Left lung (tissue), 14 donors: ENCODE measurements at places on chromosomes 3 and 15. TPM values are rescaled to one million over a fixed set of nuclear protein-coding genes. Genes with fewer than 3 reads are reported as not detected.
A peak's percentile ranks its signal among the peaks of the same experiment; 100 is the strongest.

MESP1 gene
- 0.18 TPM for polyA plus RNA-seq

AMIGO3 gene
- polyA plus RNA-seq = 1.5 TPM

C3orf49 gene
- polyA plus RNA-seq = 1.3 TPM

PIK3R4 gene
- 53.0 TPM for polyA plus RNA-seq

SCAANT1 gene
- 1.5 TPM for polyA plus RNA-seq

GRCh38 chr3:50164984-50165909 lies 10.1 kb downstream of the SEMA3F start:
- peaks cover 80% of the 10 kb centered on the region for H3K4me1 ChIP-seq
- peak overlapping the region; percentile 60 for H3K27ac ChIP-seq
- DNase-seq = no peak
- H3K27me3 ChIP-seq = no peaks in the 10 kb centered on the region
- H3K36me3 ChIP-seq = no peaks in the 10 kb centered on the region

DNA sequence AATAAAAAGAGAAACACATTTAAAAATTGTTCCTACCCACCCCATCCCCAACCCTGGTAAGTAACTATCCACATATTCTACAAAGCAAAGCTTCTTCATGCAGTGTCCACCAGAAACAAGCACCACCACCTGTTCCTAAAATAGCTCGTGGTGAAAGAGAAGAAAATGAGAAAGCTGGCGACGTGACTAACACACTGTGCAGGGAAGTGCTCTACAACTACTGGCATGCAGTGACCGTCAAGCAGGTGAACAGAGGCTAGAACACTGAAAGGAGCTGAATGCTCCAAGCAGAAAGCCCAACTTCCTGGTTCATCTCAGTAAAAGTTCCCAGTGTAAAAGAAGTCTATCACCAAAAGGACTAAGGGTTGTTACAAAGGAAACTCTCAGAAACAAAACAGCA lies 80.7 kb downstream of the NR2E3 start:
- H3K4me3 ChIP-seq = no peak overlapping the region
- H3K4me1 ChIP-seq = no peaks in the 10 kb centered on the region

GRCh38 chr15:89187301-89187985 lies 33.9 kb downstream of the RLBP1 start:
- DNase-seq = no peak
- no peaks in the 10 kb centered on the region for H3K27me3 ChIP-seq
- no peaks in the 10 kb centered on the region for H3K36me3 ChIP-seq
- no peaks in the 10 kb centered on the region for H3K4me1 ChIP-seq
- no peak overlapping the region for H3K4me3 ChIP-seq

GRCh38 chr3:38136393-38136776 lies 542 bp downstream of the ACAA1 start:
- peak overlapping the region; percentile 98 for H3K27ac ChIP-seq
- peak overlapping the region; percentile 89 for H3K4me3 ChIP-seq
- H3K27me3 ChIP-seq = no peaks in the 10 kb centered on the region
- peaks cover 71% of the 10 kb centered on the region for H3K4me1 ChIP-seq

GRCh38 chr3:128226795-128227395 lies 73.6 kb downstream of the EEFSEC start:
- H3K4me1 ChIP-seq = no peaks in the 10 kb centered on the region
- no peaks in the 10 kb centered on the region for H3K27me3 ChIP-seq
- no peak overlapping the region for H3K27ac ChIP-seq
- no peak overlapping the region for H3K4me3 ChIP-seq

DNA sequence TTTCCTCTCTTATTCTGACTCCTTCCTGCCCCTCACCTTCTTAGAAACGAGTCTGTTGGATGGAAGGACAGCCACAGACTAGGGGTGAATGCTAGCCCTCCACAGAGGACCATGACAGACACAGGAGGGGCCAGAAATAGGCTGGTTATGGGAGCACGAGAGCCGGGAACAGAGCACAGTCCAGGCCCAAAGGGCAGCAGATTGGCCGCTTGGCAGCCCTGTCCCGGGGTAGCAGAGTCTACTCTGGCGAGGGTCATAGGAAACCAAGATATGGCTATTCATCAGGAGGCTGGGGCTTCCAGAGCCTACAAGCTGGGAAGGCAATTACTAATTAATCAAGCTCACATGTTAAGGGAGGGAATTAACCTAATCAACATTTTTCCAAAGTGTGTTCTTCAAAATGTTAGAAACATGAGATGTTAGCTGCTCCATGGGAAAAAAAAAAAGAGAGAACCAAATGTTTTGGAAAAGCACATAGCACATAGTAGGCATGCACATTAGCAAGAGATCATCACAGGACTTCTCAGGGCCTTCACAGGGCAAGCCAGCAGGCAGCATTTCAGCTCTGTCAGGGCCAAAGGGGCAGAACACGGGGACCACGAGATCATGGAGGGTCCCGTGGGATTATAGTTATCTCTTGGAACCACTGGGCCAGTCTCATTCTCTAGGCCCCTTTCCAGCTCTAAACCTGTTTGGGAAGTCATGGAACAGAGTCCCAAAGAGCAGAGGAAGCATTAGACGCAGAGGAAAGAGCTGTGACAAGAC lies 13.3 kb downstream of the SEMA3G start:
- no peaks in the 10 kb centered on the region for H3K36me3 ChIP-seq
- no peaks in the 10 kb centered on the region for H3K27me3 ChIP-seq
- H3K4me3 ChIP-seq = no peak overlapping the region
- no peak for DNase-seq
- H3K4me1 ChIP-seq = peaks cover 33% of the 10 kb centered on the region

DNA sequence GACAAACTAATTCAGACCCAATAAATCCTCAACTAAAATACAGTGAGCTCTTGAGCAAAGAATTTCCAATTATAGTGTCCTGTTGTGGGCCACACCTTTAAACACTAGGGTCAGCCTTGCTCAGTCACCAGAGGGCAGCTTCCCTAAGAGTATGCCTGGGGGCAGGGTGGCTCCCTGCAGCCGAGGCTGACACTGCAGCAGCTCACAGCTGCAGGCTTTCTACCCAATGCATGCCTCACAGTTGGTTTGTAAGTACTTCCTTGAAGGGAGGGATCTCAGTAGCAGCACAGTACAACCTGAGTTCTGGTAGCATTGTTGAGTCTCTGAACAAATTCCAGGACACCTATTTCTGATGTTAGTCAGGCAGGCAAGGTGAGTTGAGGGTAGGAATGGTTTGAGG lies 335.6 kb downstream of the TUSC7 start:
- H3K4me1 ChIP-seq = no peaks in the 10 kb centered on the region
- no peaks in the 10 kb centered on the region for H3K36me3 ChIP-seq
- no peak overlapping the region for H3K27ac ChIP-seq
- H3K27me3 ChIP-seq = no peaks in the 10 kb centered on the region
- DNase-seq = no peak

GRCh38 chr3:37991823-37992222 lies 1.2 kb downstream of the VILL start:
- H3K27me3 ChIP-seq = no peaks in the 10 kb centered on the region
- peak overlapping the region; percentile 16 for H3K4me3 ChIP-seq
- H3K36me3 ChIP-seq = no peaks in the 10 kb centered on the region
- H3K27ac ChIP-seq = peak overlapping the region; percentile 92
- no peak for DNase-seq
- H3K4me1 ChIP-seq = peaks cover 77% of the 10 kb centered on the region

DNA sequence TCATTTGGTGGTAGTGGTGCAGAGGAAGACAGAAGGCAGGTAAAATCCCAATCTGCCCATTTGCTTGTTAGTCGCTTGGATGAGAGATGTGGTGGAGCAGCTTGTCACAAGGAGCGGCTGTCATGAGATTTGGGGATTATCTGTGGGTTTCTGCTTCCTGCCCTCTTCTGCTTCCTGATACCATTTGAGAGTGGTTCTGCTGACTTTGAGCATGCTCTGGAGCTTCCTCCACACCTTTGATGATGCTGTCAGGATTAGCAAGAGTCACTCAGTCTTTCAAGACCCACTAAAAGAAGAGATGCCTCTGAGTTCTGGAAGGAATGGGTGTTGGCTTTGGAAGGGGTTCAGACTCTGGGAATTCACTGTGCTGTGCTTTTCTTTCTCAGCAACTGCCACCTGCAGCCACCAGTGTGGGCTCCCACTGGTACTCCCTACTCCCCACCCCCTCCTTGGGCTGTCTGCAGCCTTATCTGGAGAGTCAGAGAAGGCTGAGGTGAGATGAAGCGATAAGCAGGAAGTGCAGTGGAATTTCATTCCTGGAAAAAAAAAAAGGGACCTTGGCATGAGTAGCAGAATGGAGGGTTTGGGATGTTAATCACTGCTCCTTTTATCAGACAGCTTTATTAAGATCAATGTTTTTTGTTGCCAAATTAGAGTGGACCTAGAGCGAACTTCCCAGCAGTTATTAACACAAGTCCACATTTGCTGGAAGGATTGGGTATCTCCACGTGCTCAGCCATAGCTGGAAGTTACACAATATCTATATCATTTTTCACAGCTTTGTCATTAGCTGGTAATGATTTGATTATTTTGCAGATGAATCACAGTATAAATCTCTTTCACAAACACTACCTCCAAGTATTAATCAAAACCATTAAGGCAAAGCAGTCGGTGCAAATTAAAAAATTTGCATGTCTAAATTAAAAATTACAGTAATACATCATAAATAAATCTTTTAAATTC lies 233.0 kb upstream of the SATB1 start:
- DNase-seq = no peak
- H3K4me3 ChIP-seq = no peak overlapping the region
- no peaks in the 10 kb centered on the region for H3K27me3 ChIP-seq
- no peaks in the 10 kb centered on the region for H3K4me1 ChIP-seq

DNA sequence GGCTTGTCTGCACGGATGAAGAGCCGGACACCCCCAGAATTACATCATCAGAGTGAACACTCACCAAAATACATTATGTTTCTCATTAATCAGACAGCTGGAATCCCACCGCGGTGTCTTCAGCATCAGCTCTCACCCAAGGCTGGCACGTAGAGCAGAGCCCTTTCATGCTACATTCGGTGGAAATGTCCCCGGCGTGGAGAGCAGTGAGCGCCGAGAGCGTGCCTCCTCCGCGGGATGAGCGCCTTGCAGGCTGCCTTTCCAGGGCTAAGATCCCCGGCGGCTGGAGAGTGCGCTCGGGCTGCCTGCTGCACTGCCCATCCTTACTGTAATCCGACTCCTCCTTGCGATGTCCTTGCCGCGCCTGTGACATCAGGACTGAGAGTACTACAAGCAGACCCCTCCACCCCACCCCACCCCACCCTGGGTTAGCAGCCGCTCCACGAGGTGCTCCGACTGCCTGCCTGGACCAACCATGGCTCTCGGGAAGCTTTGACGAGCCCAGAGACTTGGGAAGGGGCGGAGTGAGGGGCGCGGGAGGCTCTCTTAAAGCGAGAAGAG lies at the start of gene ZNF385D:
Gene ZNF385D, minus strand, starts transcription at position 380 of the 561 bp plus-strand sequence. Its CDS starts 294 bp downstream, at position 86.
- H3K27ac ChIP-seq = no peak within 1 kb of the TSS
- DNase-seq = peak; percentile 34
- peaks cover 41% of the 10 kb centered on the region for H3K27me3 ChIP-seq
- no peaks in the 10 kb centered on the region for H3K36me3 ChIP-seq
- H3K4me1 ChIP-seq = no peaks in the 10 kb centered on the region
- no peak within 1 kb of the TSS for H3K4me3 ChIP-seq
